ENCODE measurements at places on chromosomes 3 and 15.

- DNase-seq, result no peak
Measured at GRCh38 chr3:49722896-49723295, 855 bp downstream of the GMPPB start.

DNA sequence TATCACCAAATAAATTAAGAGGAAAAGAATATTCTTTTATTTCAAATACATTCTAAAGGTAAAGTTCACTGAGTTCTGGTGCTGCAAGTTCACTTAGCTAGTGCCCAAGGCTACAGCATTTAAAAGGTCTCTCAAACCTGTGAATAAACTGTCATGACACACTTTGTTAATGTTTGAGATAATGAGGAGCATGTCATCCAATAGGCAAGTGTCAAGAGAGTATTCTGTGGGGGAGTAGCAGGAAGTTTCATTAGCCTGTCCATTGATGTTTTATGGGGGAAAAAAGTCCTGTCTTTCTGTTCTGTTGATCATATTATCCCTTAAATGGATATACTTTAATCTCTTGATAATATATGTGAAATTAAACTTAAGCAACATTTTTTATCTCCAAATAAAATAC is 4.0 kb downstream of the SPESP1 start:
- no peak for DNase-seq

GRCh38 chr15:77821188-77821958 is 188.7 kb upstream of the LINGO1 start:
- no peak for DNase-seq

DNA sequence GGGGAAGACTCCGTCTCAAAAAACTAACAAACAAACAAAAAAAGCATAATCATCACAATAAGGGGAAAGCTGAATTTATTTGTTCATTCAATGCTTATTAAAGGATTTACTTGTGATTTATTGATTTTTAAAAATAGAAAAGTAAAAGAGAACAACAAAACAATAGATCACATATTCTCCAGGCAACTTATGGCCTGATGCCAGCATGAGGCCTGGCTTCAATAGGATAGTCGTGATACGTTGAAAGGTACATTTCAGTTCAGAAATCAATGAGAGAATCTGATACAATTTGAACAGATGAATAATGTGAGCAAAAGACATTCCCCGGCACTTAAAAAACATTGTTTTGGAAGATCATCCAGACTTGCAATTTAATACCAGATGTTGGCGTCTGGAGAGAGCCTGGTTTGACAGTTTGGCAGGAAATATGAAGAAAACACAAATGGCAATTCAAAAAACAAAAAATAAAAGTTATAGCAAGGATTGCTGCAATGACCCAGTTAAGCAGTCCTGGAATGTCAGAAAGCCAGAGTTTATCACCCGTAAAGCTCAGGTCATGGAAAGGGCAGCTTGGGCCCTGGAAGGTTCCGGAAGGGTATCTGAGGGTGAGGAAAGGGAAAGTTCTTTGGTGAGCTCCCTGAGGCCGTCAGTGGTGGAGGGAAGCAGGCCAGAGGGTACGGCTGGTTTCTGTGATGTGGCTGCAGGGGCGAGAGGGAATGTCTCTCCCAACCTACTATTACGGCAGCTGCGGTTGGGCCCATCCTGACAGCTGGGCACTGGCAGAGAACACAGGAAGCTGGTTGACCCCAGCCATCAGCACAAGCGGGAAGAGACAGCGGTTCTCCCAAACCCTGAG is 230.2 kb upstream of the HES1 start:
- DNase-seq, result no peak

DNA sequence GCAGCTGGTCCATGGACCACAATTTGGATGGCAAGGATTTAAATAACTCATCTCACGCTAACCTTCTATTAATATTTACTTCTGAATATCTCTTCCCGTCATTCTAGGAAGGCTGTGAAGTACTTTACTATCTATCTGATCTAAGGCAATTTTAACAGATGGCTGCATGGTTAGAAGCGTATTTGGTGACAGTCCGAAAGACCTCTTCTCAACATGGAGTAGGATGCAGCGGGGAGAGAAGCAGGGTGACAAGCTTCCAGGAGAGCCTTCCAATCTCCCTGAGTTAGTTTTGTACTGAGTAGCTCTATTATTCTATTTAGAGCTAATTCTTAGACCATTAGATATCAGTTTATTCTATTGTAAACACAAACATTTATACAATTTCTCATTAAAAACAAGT is 309.4 kb downstream of the PLCL2 start:
- DNase-seq, result no peak

GRCh38 chr3:154191520-154191919 is 70.3 kb downstream of the ARHGEF26 start:
- no peak for DNase-seq

GRCh38 chr3:175447521-175447920 is 588.4 kb downstream of the NAALADL2 start:
- no peak for DNase-seq

- DNase-seq, result no peak
Measured at GRCh38 chr3:81951106-81951505, 189.7 kb upstream of the GBE1 start.

GRCh38 chr3:126988451-126989021 is 5.6 kb downstream of the PLXNA1 start:
- DNase-seq, result no peak

GRCh38 chr3:55882006-55882405 is 394.9 kb upstream of the WNT5A start:
- no peak for DNase-seq

GRCh38 chr15:71709808-71710418 is 100.4 kb upstream of the NR2E3 start:
- no peak for DNase-seq

DNA sequence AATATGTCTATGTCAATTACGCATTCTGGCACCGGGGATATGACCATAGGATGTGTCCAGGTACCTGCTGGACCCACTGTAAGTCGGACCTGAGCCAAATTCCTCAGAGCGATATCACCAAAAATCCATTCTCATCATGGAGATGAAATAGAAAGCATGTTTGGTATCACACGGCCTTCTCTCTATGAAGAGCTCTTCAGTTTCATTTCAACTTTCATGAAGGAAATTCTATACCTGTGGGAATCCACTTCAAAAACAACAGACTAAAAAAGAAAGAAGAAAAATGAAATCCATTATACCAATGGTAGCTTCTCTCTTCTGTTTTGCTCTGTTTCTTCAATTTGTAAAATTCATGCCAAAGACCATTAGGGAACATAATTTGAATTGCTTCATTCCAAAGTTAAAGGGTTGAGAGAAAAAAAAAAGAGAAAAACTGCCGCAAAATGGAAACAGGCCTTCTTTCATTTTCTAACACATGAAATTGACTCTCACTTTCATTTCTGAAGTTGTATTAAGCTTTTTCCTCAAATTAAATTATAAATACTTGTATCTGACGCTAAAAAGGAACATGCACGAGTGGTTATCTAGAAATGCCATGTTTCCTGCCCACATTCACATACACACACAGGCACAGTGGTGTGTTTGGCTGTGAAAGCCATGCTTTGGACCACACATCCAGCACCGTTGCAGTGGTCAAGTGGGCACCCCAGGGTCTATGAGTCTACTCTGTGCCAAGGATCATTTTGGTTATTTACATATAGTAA is 46.9 kb upstream of the DIPK2A start:
- DNase-seq, result no peak

DNA sequence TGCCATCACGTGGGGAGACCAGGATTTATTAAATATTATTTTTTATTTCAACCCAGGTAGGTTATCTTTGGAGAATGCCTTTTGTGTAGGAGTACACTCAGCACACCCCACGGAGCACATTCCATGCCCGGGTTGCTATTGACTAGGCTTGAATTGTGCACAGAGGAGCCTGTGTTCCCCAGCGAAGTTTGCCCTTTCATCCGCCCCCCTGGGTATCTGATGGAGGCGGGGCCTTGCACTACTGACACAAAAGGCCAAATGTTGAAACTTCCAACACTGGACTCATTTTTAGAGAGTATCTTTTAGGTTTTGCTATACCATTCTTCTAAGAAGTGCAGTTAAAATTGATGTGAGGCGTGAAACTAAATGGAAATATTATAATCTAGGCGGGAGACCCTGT is 39.3 kb upstream of the PPP4R2 start:
- no peak for DNase-seq

Measured in stimulated activated CD8-positive, alpha-beta memory T cell treated with anti-CD3 and anti-CD28 coated beads, Interleukin-4, amount 100 ng/mL, for 4 hours (primary cell).